Left forelimb (tissue), 1 donor: ENCODE measurements at places on chromosomes 2 and 18.

- DNase-seq = no peak
Observed at GRCh38 chr2:83172841-83173240, 1286.2 kb downstream of the SUCLG1 start.

GRCh38 chr2:137960223-137960622 lies 4.0 kb upstream of the HNMT start:
- no peak for DNase-seq

GRCh38 chr2:173134703-173135102 lies 59.1 kb downstream of the MAP3K20 start:
- no peak for DNase-seq

DNA sequence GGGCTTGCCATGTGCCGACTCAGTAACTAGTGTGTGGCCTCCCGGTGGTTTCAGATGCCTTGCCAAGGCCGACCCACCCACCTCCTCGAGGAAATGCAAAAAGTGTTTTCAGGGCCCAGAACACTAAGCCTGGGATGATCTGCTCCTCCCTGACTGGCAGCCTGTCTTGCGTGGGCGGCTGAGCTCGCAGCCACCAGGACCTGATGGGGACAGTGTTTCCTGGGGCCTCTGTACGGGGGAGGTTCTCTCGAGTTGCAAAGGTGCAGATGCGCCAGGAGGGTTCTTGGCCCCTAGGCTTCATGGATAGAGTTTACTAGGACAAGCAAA lies 85.2 kb downstream of the GLI2 start:
- DNase-seq = peak; percentile 80

DNA sequence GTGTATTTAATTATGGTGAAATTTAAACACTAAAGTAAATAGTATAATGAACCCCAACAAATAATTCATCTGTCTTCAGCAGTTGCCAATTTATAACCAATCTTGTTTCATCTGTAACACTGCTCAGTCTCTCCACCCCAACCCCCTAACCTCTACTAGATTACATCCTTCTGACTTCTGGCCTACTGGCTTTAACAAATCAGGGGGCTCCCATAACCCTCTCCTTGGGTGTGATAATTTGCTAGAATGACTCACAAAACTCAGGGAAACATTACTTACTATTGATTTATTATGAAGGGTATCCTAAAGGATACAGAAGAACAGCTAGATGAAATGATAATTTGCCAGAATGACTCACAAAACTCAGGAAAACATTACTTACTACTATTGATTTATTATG lies 50.7 kb downstream of the PIK3C3 start:
- DNase-seq = no peak

- DNase-seq = no peak
Observed at GRCh38 chr2:196275646-196276352, 104.4 kb upstream of the STK17B start.

- no peak for DNase-seq
Observed at GRCh38 chr2:172552547-172553291, 3.2 kb upstream of the PDK1 start.

- DNase-seq = no peak
Observed at GRCh38 chr18:7002107-7002506, 115.5 kb downstream of the LAMA1 start.

DNA sequence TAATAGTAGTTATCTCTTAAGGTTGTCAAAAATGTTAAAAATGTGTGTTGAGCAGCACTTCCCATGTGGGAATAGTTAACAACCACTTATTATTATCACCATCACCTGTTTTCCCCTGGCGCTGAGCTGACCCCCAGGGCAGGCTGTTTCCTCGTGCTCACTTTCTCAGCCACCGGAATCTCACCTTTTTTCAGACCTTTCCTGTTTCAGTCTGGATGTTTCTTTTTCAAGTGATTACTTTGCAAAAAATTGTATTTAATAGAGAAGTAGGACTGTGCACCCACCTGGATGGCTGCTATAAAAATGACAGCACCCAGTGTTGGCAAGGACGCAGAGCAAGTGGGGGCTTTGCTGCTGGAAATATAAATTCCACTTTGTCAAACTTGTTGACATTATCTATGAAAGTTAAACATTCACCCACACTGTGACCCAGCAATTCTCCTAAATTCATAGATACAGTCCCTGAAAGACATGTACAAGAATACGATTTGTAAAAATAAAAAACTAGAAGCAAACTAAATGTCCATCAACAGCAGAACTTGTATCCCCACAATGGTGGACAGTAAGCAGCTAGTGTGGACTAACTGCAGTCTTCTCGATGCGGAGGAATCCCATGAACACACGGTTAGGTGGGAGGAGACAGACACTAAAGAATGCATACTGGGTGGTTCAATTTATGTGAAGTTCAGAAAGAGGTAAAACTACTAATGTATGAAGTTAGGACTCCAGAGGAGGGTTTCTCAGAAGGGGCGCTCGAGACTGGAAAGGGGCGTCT lies 66.5 kb downstream of the SOWAHC start:
- no peak for DNase-seq

DNA sequence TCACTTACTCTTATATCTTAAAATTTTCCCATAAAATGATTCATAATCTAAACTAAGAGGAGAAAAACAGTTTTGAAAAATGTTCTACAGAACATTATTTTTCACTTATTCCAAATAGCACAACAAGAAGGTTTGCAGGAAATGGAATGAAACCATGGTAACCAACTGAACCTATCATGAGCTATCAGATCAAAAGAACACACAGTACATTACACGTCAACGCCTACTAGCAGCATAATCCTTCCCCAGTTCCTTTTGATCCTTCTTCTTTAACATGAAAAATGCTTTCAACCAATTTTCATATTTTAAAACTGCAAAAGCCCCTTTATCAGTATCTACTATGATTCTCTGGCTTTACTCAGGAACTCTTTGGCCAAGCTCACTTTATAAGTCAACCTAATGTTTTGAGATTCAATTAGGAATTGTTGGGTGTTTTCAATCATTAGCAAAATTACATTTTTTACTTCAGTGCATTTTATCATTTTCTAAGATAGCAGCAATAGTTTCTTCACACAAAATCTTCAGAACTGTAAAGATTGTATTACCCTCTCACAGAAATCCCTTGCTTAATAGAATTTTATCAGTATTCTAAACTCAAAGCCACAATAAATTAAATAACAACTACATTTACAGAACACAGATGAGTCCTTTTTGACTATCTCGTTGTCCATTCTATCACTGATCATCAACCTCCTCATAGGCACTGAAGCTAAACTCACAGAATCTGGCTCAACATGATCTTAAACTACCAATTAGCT lies 102.5 kb downstream of the CHN1 start:
- DNase-seq = no peak

GRCh38 chr2:32446369-32446768 lies 89.5 kb downstream of the BIRC6 start:
- DNase-seq = no peak

DNA sequence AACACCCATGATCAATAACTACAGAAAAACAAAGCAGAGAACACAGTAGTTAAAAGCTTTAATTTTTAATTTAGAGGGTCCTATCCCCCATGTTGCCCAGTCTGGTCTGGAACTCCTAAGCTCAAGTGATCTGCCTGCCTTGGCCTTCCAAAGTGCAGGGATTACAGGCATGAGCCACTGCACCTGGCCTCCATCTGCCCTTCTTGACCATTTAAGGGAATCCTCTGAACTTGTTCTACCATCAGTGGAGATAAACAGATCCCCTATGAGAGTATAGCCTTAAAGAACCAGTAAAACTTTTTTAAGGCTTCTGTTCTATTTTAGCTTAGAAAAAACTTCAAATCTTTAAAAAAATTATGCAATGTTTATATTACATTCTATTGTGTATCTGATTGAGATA lies 13.5 kb upstream of the ATP5MC3 start:
- DNase-seq = no peak

- DNase-seq = no peak
Observed at GRCh38 chr18:40849886-40850285, 1105.1 kb upstream of the PIK3C3 start.

DNA sequence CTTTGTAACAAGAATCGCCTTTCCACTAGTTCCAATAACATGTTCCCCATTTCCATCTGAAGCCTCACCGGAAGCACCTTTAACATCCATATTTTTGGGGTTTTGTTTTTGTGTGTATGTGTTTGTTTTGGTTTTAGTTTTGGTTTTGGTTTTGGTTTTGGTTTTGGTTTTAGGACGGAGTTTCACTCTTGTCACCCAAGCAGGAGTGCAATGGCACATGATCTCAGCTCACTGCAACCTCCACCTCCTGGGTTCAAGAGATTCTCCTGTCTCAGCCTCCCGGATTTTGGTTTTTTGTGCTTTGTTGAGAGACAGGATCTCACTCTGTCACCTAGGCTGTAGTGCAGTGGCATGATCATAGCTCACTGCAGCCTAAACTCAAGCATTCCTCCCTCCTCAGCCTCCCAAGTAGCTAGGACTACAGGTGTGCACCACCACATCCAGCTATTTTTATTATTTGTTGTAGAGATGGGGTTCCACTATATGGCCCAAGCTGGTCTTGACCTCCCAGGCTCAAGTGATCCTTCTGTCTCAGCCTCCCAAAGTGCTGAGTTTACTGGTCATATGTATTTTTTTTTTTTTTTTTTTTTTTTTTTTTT lies 36.3 kb downstream of the TGOLN2 start:
- DNase-seq = no peak

DNA sequence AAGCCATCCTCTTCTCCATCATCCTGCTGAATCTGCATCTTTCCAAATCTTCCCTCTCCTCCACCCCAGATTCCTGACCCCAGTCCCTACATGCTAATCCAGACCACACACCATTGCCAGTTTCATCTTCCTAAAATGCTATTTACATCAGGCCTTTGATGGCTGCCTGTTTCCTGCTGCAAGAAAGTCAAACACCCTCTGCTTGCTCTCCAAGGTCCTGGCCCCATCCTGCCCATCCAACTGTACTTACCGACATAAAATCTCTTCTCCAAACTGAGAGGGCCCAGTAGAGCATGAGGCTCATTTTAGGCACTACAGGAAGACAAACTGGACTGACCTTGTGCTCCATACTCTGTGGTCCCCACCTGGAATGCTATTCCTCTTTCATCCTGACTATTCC lies 19.0 kb downstream of the ALK start:
- no peak for DNase-seq

- no peak for DNase-seq
Observed at GRCh38 chr2:68135448-68136320, 22.0 kb upstream of the PNO1 start.

DNA sequence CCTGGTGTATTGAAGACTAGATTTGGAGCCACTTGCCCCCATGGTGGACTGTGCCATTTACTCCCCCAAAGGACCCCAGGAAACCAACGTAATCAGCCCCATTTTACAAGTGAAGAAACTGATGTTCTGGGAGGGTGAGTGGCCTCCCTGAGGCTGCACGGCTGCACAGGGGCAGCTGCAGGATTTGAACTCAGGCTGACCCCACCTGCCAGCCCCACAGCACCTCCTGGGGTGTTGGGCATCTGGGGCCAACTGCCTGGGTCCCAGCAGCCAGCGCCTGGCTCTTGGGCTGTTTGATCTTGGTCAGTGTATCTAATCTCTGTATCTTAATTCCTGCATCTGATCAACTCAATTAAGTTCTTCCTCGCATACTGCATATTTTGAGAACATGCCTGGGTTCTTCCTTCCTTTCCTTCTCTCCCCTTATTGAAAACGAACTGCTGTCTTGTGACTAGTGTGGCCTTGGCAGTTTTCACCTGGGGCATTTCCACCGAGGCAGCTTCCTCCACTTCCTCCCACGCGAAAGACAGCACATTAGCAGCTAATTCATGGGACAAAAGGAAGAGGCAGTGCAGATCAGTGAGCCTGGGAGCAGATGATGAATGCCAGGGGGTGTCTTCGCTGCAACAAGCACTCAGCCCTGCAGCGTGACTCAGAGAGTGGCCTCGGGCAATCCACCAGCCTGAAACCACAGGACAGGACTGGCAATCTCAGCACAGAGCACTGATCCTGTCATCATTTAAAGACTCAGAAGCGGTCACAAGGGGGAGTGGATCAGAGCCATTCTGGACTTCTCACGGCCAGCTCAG lies 184.1 kb upstream of the RAB12 start:
- no peak for DNase-seq

DNA sequence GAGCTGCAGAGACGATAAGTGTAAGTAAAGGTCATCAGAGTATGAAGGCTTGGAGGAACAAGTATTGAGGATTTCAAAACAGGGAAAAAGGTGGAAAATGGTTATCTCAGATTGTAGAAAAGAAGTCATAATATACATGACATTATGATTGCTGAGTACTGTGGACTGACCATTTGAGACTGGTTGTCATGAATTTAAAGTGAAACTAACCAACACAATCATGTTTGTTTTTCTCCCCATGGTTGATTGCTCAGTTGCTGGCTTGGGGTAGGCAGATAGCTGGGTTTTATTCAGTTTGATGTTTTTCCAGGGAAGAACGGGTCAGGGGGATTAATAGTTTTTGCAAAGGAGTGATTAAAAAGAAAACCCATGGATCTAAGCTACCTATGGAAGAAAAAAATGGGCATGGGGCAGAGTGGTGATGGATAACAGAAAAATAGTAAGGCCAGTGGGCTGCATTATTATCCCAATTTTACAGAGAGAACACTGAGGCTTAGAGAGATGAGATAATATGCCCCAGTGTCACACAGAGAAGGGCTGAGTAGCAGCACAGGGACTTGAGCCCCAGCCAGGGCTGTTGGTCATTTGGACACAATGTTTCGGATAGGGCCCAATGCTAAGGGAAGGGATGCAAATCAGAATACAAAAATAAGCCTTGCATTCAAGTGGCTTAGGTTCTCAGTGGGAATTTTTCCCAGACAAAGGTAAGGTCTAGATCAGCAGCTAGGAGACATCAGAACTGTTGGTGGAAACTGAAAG lies 885.7 kb downstream of the DCC start:
- no peak for DNase-seq

DNA sequence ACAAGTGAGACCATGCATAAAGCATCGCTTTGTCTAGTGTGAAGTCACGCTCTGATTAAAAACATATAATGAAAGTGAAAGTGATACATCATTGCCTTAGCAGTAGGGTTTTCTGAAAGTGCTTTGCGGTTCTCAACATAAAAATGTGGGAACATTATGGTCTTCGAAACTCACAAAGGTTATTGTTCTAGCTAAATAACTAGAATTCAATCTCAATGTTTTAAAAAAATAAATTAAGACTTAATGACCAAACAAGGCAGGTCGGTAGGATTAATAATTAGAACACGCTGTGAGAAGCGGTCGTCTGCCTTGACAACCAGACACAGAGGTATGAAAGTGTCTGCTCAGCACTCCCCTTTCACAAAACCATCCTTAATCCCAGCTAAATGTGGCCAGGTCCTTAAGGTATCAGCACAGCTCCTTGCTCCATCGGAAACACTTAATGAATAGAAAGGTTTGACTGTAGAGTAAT lies 42.2 kb downstream of the KLHL14 start:
- DNase-seq = no peak

DNA sequence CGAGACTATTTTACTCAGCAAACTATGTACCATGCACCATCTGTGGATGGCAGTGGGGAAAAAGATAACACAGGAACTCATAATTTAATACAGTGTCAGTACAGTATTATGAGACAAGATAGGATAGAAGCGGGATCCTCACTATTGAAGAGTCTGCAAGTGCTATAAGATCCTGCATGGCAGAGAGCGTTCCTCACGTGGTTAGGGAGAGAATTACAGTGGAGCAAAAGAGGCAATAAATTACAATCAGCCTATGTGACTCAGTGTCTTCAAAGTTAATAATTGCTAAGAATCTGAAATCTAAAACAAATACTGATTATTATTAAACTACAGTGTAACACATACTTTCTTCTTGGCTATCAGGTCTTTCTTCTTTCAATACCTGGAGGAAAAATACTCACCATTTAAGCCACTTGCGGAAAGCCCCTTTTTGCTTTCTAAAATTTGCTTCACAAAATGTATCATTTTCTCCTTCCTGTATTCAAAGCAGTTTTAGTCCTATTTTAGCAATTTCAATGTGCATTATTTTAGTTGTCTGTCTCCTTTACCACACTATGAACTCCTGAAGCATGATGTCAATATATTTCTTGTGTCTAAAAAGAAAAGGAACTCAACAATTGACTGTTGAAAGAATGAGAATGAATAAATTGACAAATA lies 342.9 kb downstream of the SPAG16 start:
- no peak for DNase-seq
